ENCODE measurements at places on chromosomes 13 and 19.
A peak's percentile ranks its signal among the peaks of the same experiment; 100 is the strongest.

- no peak for DNase-seq
These were observed 30.7 kb upstream of the ZNF429 start for GRCh38 chr19:21474671-21475181.

DNA sequence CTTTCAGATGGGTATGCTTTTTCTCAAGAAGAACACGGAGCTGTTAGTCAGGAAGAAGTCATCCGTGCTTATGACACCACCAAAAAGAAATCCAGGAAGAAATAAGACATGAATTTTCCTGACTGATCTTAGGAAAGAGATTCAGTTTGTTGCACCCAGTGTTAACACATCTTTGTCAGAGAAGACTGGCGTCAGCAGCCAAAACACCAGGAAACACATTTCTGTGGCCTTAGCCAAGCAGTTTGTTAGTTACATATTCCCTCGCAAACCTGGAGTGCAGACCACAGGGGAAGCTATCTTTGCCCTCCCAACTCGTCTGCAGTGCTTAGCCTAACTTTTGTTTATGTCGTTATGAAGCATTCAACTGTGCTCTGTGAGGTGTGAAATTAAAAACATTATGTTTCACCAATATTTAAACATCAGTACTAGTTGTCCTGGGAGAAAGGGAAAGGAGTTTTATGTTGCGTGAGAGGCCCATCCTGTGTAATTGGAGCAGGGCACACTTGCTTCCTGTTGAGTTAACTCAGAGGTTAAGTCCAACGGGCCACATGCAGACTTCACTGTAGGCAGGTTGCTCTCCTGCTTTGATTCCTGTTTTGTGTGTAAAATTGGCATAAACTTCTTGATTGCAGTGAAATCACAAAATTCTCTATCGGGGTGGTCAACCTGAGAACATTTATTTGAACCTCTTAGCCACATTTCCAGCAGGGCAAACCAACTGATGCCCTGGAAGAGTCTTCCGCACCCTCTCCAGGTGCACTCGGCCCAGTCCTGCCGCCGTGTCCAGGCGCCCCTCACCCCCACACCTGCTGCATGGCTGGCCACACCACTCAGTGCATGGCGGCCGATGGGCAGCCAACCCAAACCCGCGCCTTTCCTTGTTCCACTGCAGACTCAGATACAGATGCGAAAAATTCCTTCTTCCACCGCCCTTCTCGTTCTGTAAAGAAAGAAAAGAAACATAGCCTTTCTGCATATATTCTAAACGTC is 31.6 kb downstream of the SHISA2 start:
- peak; percentile 63 for DNase-seq

GRCh38 chr19:39943586-39943985 is 9.2 kb upstream of the FCGBP start:
- DNase-seq: no peak

- DNase-seq: no peak
These were observed 87.0 kb downstream of the SLAIN1 start for GRCh38 chr13:77784515-77784914.

DNA sequence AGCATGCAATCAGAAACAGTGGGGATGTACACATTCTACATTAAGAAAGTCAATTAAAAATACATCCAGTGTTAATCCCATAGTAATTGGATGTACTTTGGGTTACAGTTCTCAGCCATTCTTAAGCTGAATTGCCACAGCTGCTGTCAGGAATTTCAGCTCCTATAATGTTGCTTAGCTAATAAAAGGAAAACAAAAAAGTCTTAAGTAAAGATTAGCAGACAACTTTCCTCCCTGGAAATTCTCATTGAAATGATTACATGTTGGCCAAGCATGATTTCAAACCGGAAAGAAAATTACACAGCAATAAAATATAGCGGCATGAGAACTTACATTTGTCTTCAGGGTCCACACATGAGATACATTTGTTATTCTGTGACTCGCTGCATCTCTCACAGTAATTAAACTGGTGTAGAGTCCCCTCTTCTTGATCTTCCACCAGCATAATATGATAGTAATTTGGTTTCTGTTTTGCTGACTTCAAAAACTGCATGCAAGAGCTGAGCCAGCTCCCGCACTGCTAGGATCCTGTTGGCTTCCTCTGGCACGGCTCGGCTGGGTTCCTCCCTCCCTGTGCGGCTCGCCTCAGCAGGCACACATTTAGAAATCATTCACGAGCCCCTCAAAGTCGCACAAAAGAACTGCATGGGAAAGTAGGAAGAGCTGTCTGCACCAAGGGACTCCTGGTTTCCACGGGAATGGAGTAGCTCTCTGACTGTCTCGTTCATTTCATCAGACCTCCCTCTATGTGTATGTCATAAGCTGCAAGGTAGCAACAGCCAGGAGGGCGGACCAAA is at the start of gene HTR2A:
HTR2A (minus strand) TSS at position 713 of the 797 bp plus-strand sequence. CDS start 1,147 bp downstream, outside the sequence.
- DNase-seq: no peak
